ENCODE measurements at places on chromosomes 5 and 9.

DNA sequence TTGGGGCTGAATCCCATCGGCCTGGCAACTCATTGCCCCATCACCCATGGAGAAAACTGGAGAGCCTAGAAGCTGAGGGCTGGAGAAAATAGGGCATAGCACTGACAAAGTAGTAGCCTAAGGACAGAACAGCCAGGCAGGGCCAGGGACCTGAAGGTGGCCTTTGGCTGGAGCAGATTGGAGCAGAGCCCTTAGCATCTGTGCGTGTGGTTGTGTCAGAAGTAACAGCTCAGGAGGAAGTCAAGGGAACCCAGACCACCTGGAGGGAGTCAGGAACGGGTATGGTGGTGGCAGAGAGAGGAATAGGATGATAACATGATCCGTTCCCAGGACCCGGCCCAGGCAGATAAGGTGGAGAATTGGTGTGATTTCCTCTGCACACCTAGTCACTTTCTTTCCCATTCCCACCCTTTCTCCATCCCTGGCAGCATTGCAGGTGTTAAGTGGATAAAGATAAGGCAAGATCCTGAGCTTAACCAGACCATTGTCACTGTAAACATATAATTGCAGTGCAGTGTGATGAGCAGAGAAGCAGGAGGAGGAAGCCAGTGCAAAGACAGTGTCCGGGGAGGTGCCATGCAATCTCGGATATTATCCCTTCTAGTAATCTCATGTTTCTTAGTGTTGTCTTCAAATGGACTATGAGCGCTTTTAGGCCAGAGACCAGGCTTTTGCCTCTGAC lies 67.0 kb downstream of the NDFIP1 start:
- DNase-seq = no peak

DNA sequence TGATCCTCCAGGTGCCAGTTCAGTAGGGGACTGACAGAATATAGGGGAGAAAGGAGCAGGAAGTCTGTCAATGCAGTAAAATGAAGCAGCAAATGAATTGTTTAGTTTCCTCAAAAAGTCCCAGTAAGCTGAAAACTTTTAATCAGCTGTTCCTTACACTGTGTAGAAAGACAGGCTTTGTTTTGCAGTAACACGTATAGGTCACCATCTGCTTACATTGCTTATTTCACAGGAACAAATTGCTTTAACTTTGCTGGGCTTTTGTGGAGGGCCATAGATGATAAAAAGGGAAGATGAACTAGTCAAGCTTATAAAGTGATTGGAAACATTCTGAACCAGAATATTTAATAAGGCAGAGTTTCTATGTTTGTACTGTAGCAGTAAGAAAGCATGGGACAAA lies 331.3 kb upstream of the RFX3 start:
- DNase-seq = no peak

GRCh38 chr5:110377361-110377760 lies 349.1 kb downstream of the TMEM232 start:
- DNase-seq = no peak

- no peak for DNase-seq
These were observed 49.6 kb downstream of the NSD1 start for GRCh38 chr5:177183142-177183541.

DNA sequence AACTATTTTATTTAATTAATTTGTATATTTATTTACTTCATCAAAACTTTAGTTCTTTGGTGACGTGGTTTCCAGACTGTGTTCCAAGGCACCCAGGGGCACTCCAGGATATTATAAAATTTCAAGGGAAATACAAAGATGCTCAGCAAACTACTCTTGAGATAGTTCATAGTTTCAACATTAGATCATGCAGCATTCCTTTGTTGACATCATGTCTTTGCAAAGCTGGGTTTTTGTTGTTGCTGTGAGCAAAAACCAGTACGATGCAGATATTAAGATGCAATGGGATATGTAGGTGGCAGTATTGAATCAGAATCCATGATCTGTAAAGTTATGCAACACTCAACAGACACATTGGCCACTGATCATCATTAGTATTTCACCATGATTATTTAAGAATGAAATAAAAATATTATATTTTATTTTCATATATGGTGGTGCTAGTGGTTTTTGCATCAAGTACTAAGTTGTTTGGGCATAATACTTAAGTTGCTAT lies 219.7 kb downstream of the ADCY2 start:
- no peak for DNase-seq

GRCh38 chr5:125536095-125536494 lies 789.7 kb upstream of the ZNF608 start:
- DNase-seq = no peak

DNA sequence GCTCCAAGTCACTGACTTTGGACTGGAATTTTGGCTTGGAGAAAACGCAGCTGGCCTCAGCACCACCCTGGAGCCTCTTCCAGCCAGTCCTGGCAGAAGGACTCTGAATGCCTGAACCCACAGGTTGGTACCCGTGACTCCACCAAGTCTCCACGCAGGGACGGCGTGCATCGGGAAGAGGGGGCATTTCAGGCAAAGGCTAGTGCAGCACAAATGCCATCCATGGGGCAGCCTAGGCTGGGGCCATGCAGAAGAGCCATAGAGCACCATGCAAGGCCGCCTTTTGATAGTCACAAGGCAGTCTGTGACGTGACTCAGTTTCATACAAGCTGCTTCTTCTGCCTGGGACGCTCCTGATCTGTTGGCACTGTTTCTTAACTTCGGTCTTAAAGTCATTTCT lies 28.0 kb downstream of the GDNF start:
- no peak for DNase-seq

- DNase-seq = no peak
These were observed 274.2 kb upstream of the SMC2 start for GRCh38 chr9:103819936-103820335.

GRCh38 chr9:76215066-76215465 lies 179.2 kb downstream of the RFK start:
- no peak for DNase-seq

GRCh38 chr9:84698323-84698722 lies 28.8 kb downstream of the NTRK2 start:
- DNase-seq = no peak

Data from CD4-positive, alpha-beta T cell (primary cell).